ENCODE measurements at places on chromosomes 6 and 20.

GRCh38 chr20:63373996-63374395 is 12.8 kb upstream of the CHRNA4 start:
- no peak for DNase-seq

DNA sequence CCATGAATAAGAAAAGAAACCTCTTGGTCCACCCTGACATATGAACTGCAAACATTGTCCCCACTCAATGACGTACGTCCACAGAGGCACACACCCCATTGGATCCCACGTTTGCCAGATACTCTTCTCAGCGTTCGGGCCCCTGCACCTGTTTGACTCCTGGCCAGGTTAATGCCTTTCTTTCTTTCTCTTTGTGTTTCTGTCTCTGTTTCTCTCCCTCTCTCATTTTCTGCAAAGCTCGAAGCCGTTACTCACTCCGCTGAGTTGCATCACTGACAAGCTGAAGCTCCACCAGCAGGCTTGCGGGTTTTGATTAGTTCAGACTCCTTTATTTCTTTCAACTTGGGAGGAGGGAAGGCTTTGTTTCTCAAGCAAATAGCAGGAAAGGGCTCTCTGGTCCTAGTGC is 135.5 kb upstream of the SUPT3H start:
- DNase-seq, result no peak

DNA sequence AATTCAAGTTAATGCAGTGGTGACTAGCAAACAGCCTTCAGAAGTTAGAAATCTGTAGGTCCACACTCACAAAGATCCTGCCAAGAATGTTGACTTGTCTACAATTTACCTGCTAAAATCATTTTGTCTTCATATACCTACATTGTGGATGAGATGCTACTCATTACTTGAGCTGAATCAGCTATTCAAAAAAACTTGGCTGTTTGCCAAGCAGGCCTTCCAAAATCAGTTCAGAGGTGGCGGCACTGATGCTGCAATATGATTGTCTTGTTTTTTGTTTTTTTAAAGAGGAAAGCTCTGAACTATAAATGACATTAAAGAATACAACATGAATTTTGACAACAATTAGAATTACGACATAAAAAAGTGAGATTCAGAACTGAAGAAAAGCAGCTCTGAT is 354.7 kb upstream of the KHDRBS2 start:
- DNase-seq, result no peak

DNA sequence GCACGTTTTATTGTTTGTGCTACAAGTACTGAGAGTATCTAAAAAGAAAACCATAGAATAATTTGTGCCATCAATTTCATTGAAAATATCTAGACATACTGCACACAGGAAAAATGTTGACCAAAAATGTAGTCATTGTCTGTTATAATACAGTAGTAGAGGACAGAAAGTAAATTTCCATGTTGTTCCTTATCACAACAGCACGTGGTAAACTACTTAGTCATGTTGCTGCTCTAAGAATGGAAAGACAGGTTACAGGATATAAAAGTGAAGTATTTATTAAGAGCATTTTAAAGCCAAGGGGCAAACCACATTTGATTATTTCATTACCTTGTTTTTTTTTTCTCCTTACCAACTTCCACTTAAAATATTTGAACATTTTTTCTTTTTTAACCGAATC is 89.0 kb upstream of the CEP85L start:
- no peak for DNase-seq

DNA sequence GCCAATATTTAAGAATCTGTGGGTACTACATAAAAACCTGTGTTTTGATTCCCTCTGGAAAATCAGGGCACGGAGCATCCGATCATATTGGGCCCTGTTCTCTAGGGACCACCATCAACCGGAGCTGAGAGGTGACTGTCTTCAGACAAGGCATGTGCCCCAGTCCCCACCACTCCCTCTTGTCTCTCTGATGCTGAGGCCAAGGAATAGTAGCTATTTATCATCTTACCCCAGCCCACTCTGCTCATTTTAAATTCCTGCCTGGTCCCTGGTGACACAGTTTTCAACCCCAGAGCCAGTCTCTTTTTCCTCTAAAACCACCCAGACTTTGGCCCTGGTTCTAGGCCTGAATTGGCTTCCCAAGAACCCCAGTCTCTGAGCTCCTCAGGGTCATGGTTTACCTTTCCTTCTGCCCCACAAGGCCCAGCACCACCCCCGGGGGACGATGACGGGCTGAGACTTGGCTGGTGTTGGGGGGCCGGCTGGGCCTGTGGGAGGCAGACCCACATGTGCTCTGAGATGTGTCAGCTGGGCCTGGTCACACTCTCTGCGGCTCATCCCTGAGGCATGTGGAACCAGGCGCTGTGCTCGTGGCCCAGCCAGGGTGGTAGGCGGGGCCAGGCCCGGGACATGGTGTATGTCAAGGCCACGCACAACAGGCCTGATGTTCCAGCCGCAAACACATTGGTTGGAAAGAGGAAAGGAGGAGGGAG is 114.4 kb downstream of the CEBPB start:
- no peak for DNase-seq

DNA sequence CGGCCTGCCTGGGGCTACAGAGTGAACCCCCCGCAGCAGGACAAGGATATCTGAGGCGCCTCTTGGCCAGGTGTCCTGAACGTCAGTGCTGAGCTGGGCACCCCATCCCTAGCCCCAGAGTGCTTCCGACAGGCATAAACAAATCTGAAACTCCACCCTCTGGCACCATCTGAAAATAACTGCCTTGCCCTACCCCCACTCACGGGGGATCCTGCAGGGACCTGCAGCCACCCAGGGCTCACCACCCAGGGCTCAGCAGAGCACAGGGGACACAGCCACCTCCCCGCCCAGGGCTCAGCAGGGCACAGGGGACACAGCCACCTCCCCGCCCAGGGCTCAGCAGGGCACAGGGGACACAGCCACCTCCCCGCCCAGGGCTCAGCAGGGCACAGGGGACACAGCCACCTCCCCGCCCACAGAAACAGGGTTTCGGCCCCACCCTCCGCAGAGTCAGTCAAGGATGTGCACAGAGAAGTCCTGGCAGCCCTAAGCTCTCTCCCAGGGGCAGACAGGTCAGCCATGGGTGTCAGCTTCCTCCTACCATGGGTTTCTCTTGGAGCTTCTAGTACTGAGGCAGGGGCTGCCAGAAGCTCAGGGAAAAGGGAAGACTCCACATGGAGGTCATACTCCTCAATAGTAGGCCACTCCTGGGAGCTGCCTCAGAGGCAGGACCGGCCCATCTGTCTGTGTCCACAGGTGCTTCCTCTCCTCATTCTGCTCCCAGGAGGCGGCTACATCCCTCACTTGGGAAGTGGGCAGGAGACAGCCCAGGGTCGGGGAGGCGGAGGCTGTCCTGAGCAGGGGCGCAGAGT is 4.6 kb downstream of the UCKL1 start:
- no peak for DNase-seq
